ENCODE measurements at places on chromosomes 1 and 21. TPM values are rescaled to one million over a fixed set of nuclear protein-coding genes. Genes with fewer than 3 reads are reported as not detected.

GRCh38 chr1:91805311-91805801, 80.6 kb downstream of the TGFBR3 start:
- DNase-seq: no peak

GRCh38 chr1:8155528-8156186, 129.5 kb upstream of the ERRFI1 start:
- DNase-seq: peak; percentile 17

DNA sequence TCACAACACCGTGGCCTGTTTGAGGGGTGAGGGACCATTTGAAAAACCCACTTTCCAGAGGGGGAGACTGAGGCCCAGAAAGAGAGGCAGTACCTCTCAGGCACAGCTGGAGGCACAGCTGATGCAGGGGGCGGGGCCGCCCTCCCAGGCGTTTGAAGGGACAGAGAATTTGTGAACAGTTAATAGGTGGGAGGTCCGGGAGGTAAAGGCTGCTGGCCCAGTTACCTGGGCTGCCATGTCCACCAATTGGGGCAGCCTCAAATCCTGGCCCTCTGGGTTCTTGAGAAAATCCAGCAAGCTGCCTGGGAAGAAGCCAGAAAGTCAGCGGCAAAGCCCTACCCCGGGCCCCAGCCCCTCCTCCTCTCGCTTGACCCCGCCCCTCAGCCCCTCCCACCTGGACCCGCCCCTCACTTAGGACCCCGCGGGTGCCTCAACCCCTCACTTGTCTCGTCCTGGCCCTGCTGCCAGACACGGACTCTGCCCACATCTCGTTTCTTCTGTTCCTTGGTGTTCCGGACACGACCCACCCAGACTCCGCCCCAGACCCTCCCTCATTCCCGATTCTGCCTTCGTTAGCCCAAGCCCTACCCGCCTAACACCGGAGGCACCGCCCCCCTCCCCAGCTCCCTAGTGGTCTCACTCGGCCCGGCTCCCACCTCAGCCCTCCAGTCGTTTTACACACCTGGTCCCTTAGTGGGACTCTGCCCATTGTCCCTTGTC, 10.8 kb upstream of the AHDC1 start:
- DNase-seq: no peak

DNA sequence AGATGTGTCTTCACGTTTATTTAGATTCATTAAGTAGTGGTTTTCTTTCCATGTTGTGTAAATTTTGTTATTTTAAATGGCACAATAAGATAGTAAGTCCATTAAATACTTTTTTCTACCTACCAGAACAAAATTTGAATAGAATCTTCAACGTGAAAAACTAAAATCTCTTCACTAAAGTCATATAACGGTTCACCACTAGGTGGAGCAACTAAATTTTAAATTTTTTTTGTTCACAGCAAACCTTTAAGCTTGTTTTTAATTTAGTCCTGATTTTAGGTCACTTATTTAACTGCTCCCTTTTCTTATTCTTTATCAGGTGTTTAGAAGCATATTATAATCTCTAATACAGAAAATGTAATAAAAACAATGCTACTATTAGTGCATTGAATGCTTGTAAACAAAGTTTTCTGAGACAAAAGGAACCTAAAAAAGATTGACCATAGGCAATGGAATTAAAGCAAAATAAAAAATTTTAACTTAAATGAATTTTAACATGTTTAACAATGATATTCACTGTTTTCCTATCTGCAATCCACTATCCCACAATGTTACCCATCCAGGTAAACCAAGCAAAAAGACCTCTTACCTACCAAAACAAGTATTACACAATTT, 28.3 kb upstream of the PKN2 start:
- DNase-seq: peak; percentile 20

- DNase-seq: peak; percentile 58
Measured at GRCh38 chr1:155976062-155976912, 2.1 kb downstream of the ARHGEF2 start.

DNA sequence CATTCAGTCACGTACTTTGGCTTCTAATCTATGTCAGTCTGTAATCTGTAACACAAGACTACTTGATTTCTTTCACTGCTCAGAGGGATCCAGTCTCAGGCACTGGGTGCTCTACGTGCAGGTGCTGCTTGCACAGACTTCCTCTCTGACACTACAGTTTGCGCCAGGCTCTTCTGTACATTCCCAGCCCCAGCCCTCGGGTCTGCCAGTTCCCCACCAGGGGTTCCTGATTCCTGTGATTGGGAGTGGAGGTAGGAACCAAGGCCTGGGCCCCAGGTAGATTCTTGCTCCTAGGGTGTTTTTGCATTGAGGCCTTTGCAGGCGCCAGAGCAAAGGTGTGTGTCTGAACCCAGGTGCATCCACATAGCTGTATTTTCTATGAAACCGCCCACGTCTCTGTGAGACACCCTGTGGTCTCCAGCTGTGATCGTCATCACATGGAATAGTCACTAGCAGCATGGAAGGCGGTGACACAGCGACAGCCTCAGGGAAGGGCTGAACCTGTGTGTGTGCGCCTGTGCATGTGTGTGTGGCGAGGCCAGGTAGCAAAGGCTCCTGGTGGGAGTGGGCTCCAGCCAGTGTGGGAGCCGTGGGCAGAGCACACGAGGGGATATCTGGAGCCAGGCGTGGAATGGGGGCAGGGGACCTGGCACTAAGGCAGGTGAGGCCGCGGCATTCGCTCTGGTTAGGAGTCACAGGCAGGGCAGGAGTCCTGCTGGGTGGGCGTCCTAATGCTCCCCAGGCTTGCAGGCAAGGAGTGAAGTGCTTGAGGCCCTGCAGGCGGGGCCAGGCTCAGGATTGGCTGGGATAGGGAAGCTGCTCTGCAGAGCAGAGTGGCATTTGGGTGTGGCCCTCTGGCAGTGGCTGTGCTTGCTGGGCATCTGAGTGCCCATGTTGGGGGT, 5.2 kb downstream of the GJC2 start:
- no peak for DNase-seq

DNA sequence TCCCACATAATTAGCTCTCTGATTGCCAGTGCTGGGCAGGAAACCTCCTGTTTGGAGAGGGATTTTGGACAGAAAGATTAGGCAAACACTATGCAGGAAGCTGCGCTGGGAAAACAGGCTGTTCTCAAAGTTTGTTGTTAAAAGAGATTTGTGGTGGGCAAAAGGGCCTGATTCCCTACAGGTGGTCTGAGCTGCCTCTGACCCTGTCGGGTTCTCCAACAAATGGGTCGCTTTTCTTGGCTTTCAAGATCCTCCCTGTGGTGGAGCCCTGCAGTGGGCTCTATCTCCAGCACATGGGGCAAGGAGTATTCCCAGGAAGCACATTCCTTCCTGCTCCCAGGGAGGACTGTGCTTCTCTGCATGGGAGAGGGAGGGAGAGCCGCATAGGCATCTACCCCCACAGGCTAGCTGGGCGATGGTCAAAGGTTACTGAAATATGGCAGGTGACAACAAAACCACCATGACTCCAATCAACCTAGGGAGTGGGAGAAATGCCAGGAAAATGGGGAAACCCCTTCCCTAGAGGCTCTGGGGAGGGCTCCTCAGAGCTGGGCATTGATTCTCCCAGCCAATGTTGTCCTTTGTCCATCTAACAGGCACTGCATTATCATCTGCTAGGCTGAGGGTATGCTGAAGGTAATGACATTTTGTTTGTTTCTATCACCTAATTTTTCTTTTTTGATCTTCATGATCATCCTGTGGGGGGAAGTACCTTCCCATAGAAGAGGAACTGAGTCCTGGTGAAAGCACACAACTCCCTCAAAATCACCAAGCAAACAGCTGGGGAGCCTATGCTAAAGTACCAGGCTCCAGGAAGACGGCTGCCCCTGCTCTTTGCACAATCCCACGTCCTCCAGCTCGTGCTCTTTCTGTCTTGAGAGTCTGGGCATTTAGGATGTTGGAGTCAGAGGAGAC, 85.3 kb downstream of the PLXNA2 start:
- peak; percentile 66 for DNase-seq

- DNase-seq: no peak
Measured at GRCh38 chr1:9066945-9067807, 2.3 kb downstream of the SLC2A5 start.

- DNase-seq: no peak
Measured at GRCh38 chr1:7469255-7469938, 301.7 kb upstream of the VAMP3 start.

- DNase-seq: peak; percentile 58
Measured at GRCh38 chr1:20589331-20590278, 708 bp downstream of the CDA start.

GRCh38 chr1:110606657-110607535, 738 bp upstream of the KCNA2 start:
- peak; percentile 23 for DNase-seq

- no peak for DNase-seq
Measured at GRCh38 chr21:38351961-38352521, 95.2 kb downstream of the KCNJ15 start.

DNA sequence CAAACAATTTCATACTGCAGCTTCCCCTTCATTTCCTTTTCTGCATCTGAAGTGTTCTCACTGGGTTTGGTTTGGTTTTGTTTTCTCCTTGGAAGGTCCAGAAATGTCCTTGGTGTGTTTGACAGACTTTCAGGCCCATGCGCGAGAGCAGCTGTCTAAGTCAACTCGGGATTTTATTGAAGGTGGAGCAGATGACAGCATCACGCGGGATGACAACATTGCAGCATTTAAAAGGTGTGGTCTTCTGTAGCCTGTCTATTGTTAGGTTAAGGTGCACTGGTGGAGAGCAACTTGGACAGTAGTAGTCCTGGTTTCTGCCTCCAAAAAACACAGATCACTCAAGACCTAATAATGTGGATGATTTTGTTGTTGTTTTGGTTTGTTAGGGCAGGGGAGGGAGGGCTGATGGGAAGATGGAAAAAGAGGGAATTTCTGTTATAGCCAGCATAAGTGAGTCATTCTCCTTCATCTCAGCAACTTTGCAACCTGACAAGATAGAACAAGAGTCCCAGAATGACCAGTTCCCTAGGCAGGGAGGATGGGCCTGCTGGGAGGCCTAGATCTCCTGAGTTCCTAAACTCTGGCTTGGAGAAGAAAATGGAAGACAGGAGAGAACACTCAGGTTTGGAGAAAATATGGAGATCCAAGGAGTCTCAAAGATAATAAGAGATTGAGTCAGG, 12.5 kb downstream of the HAO2 start:
- DNase-seq: no peak

- no peak for DNase-seq
Measured at GRCh38 chr1:221998781-221999180, 256.9 kb upstream of the DUSP10 start.

DNA sequence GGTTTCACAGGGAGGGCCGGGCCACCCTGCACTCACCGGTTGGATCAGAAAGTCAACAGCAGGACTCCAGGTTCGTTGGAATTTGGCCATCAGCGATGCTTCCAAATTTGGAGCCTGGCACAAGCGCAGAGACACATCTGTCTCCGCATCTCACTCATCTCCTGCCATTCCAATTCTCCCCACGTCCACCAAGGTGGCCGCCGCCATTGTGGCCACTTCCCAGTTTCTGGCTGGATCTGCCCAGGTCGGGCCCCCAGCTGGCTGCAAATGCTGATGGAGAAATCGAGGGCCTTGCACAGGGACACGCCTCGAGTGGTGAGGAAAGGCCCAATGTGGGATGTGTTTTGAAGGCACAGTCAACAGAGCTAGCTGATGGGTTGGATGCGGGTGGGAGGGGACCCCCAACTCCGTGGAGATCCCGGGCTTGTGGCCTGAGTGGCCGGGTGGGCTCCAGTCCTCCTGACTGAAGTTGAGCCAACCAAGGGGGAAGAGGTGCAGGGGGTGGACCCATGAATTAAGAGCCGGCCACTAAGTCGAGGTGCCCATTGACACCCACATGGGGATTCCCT, 102.7 kb downstream of the CRYAA start:
- DNase-seq: no peak

GRCh38 chr1:11638121-11638520, 16.1 kb downstream of the FBXO2 start:
- no peak for DNase-seq

DNA sequence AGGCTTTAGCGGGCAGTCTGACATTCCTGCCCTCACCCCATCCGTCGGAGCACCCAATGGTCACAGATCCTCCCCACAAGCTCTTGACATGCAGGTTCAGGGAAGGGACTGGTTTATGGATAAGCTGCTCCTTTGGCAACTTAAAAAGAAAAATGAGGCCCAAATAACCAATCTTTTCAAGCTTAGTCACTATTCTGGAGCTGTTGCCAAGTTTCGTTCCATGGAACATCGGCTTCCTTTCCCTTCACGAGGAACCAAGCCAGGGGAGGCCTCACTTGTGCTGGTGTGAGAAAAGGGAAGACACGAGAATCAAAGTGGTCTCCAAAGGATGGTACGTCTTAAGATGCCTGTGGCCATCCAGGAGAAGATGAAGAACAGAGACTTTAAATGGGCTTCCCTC, 46.1 kb upstream of the LPAR3 start:
- DNase-seq: no peak

DNA sequence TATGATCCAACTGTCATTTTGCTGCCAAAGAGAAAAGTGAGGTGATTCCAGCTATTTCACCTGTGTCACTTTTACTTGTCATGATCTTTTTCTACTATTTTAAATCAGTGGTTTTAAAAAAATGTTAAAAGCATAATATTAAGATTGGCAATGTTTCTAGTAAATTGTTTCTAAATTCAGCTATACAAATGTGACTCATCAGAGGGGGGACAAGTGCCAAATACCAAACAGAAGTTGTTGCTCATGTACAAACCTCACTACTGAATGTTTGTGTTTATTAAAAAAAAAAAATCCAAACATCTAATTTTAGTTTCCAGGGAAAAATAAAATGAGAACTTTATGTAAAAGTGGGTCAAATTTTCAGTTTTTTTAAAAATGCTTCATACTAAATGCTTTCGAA, 346.2 kb upstream of the SNX7 start:
- DNase-seq: no peak

GRCh38 chr1:145956781-145957442, 905 bp downstream of the LIX1L start:
- DNase-seq: peak; percentile 28

GRCh38 chr1:202540014-202540413, 170.2 kb downstream of the SYT2 start:
- DNase-seq: no peak

YOD1 gene
- total RNA-seq: 25.8 TPM

CD84 gene
- total RNA-seq: 0.60 TPM

TIE1 gene
- total RNA-seq: 1.2 TPM

CCDC181 gene
- total RNA-seq: 1.3 TPM

EYA3 gene
- 19.9 TPM for total RNA-seq

CACNA1E gene
- 1.8 TPM for total RNA-seq

FAM229A gene
- total RNA-seq: 5.4 TPM

PRRX1 gene
- 41.5 TPM for total RNA-seq

CD101 gene
- 0.13 TPM for total RNA-seq

ACOT11 gene
- total RNA-seq: 6.7 TPM

HES4 gene
- total RNA-seq: 21.4 TPM
